ENCODE measurements at places on chromosomes 6 and 20. TPM values are rescaled to one million over a fixed set of nuclear protein-coding genes. Genes with fewer than 3 reads are reported as not detected.

GRCh38 chr6:167497428-167498056 lies 172.7 kb downstream of the TTLL2 start:
- DNase-seq: no peak

DNA sequence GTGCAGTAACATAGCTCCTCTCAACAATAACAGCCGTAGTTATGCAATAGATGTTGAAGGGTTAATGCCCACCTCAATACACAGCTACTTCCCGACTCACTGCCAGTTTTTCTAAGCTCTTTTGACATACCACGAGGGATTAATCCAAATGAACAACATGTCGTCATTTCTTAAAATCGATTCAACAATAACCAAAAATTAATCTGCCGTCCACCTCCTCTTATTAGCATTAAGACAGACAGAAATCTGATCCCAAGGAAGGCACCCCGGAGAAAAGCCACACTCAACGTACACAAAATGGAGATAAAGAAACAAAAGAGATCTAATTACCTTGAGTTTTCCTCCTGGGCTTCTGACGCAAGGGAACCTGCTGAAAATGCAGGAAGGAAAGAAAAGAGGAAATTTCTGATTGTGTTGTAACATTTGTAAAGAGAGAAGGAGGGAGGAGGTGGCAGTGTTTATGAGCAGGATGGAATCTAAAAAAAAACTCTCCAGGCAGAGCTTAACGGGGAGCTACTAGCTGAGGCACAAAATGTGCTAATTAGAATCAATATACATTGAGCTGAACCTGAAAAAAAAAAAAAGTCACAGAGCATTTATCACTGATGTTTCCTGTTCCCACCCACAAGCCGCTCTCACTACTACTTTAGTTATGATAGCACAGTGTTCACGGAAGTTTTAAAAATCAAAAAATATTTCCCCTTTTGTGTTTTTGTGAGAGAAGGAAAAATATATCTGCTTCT lies 109.3 kb downstream of the IPCEF1 start:
- DNase-seq: no peak

DNA sequence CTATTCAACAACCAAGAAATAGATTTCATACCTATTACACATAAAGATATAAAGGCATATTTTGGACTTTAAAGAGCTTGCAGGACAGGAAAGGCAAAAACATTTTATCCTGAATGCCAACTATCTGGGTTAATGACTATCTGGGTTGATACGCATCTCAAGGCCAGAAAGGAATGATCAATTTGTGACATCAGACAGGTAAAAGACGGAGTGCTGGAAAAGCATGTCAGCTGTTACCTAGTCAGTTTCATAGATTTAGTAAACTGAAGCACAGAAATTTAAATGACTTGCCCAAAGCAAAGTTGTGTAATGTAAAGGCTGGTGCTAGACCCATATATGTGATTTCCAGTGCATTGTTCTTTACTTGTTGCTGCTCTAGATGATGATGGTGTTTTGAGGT lies 36.8 kb downstream of the HDAC2 start:
- no peak for DNase-seq

- no peak for DNase-seq
Measured at GRCh38 chr20:57869291-57869950, 159.6 kb upstream of the PMEPA1 start.

DNA sequence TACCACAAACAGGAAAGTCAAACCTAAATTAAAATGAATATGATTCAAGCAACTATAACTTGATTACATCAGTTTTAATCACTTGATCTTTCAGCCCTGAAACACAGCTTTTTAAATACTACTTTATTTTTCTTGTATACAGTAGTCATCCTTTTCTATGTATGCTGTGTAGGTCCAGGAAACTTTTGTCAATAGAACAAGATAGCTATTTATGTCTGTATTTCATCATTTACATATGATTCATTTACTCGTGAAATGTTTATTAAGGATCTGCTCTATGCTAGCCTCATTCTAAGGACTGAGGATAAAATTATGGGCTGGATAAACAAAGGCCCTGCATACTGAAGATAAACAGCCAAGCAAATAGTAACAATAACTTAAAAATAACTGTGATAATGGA lies 930.2 kb downstream of the TFAP2A start:
- no peak for DNase-seq

The BTN1A1 gene
- total RNA-seq: not detected

DNA sequence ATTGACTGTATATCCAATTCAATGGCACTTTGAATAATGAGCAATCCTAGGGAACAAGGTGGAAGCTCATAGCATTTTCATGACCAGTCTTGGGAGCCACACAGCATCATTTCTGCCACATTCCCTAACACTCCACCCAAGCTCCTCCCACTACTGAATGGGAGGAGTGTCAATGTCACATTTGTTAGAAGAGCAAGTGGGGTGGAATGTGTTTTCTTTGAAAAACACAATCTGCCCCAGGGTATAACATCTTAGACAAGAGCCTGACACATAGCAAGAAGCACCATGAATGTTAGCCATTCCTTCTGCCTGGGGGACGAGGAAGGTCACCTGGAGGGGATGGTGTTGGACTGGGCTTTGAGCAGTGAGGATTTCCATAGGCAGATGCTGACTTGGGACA lies 258.3 kb upstream of the PMEPA1 start:
- no peak for DNase-seq

DNA sequence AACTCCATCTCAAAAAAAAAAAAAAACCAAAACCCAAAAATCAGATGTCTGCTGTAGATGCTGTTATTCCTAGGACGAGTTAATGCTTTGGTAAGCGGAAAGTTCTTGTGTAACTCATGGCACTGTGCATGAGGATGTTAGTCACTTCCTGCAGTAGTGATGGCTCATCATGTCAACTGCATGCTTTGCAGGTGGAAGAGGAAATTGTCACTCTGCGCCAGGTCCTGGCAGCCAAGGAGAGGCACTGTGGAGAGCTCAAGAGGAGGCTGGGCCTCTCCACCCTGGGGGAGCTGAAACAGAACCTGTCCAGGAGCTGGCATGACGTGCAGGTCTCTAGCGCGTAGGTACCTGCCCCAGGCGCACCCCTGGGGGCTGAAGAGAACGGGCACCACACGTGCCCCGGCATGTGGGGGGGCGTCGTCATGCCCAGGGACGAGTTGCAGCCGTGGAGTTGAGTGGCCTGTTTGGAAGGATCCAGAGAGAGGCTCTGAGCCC lies 8.5 kb downstream of the TPD52L2 start:
- no peak for DNase-seq

GRCh38 chr20:2984956-2985661 lies 58.3 kb upstream of the GNRH2 start:
- no peak for DNase-seq

The CENPQ gene
- total RNA-seq: 12.1 TPM

DNA sequence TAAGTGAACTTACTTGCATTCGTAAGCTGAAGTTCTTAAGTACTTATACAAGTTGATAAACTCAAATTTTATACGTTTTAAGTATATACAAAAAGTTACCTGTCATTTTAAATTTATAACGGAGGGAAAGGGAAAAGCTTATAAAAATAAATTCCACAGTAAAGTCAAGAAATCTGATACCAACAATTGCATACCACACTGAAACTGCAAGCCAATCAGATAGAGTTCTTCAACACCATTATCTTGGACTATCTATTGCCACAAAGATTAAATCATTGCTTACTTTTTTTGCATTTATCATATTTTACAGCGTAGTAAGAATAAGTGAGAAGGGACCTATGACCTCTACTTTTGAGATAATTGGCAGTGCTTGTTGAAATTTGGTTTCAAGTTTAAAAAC lies 386.7 kb downstream of the TFAP2A start:
- no peak for DNase-seq

DNA sequence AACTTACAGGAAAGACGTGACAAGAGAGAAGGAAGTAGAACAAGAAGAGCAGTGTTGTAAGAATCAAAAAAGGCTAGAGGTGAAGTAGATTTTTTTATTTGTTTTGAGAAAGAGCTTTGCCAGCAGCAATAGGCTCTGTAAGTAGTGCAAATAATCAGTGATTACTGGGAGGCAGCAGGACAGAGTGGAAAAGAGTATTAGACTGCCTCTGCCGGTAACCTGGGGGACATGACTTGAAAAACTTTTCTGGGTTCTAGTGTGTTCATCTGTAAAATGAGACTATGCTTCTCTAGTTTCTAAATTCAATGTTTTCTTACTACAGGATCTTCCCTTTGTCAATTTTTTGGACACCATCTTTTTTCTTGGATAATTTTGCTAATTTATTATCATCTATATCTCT lies 5.8 kb upstream of the IRAK1BP1 start:
- no peak for DNase-seq

GRCh38 chr20:7220755-7221154 lies 453.3 kb downstream of the BMP2 start:
- DNase-seq: no peak

DNA sequence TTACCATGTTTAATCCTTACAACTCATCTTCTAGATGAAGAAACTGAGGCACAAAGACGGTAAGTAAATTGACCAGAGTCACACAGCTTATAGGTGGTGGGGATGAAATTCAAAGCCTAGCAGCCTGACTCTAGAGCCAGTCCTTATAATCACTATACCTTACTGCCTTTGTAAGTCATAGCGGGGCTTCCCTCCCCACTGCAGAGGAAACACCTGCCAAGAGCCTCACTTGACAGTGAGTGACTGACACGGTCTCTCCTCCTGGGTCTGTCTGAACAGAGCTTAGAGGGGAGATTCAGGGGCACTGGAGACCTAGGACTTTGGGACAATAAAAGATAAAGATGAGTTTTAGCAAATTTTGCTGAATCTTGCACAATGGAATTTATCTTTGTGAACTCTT lies 12.8 kb downstream of the SUN5 start:
- DNase-seq: no peak

DNA sequence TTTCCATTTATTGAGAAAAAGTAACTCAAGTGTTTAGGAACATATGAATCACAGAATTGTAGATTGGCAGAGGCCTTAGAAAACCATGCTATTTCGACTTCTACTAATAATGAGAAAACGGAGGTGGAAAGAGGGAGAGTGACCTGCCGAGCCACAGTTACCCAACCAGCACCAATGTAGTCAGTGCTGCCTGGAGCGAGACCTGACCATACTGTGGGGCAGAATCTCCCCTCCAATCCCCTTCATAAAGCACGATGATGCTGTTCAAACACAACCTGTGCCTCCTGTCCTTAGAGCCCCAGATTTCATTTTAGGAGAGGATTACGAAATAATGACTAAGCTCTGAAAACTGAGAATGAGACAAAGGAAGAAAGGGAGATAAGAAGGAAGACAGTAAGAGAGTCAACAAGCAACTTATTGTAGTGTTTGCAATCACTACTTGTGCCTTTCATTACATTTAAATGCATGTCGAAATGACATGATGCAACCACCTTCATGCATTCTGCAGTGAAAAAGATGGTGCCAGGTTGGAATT lies 70.6 kb downstream of the ATXN1 start:
- no peak for DNase-seq

- DNase-seq: no peak
Measured at GRCh38 chr6:41689171-41690008, 46.0 kb downstream of the TFEB start.

DNA sequence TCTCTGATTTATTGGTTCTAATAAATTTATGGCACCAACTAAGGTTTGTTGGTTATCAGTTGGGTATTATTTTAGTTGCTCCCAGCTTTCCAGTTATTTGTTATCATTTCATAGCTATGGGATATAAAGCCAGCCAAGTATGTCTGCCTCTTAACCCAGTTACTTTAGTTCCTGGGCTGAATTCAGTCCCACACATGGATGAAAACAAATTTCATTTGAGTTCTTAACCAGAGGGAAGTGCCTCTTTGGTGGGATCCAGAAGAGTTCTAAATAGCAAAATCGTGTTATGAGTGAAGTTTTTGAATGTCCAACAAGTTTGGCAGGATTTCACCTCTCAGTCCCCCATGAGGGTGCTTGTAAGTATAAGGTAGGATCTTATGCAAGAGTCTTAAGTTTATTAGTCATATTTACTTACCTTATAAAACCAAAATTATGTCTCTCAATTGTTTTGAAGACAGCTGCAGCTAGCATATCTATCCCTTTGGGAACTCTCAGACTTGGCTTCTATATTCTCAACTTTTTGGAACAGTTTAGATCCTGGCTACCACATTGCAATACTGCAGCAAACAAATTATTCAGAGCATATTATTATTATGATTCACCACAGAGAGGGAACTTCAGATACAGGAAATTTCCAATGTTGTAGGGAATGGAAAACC lies 683.6 kb downstream of the BCKDHB start:
- DNase-seq: no peak

GRCh38 chr20:45209924-45210323 lies 3.1 kb downstream of the SEMG1 start:
- DNase-seq: no peak
